ENCODE measurements at places on chromosomes 16 and 17.

DNA sequence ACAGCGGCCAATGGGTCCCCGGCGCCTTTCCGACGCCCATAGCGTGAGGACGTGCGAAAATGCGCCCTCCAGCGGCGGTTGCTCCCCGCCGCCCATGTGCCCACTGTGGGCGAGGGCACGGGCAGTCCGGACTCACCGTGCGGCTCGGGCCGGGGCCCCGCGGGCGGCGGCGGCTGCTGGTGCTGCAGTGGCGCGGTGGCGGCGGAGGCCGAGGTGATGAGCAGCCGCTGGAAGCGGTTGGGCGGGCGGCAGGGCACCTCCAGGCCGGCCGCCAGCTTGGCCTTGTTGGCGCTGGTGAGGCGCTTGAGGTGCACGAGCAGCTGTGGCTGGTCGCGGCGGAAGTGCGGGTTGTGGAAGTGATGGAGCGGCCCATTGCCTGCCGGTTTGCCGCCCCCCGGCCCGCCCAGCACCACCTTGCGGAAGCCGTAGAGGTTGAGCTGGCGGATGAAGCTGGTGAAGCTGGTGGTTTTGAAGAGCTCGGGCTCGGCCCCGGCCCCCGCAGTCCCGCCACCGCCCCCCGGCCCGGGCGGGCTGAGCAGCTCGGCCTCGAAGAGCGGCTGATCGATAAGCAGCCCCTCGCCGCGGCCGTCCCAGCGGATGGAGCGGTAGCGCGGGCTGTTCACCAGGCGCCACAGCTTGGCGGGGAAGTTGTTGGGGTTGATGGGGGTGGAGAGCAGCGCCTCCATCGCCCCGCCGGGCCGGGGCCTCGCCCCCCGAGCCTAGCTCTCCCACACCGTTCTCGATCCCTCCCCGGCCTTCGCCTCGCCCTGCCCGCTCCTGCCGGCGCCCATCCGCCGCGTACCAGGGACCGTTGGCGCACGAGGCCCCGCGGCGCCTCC is at the start of gene HSF5:
Gene HSF5, minus strand, starts transcription at position 820 of the 839 bp plus-strand sequence. Its CDS starts 134 bp downstream, at position 686.
- DNase-seq = no peak

DNA sequence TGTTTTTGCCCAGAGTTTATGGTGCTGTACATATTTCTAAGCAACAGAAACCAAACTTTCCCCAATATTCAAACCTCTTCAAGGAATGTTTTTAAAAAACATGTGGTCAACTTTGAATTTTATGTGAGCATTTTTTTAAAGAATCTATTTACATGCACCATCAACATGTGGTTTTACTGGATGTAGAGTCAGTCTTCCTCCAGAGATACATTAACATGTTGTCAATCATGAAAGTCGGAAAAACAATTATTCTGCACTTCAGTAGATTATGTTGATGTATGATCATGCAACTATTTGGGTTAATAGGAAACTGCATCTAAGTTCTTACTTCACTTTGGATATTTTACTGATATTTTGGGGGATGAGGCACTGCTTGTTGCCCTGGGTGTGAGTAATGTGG is 208.6 kb downstream of the FOXL1 start:
- DNase-seq = no peak

GRCh38 chr17:3256575-3256974 is 41.6 kb downstream of the OR3A1 start:
- no peak for DNase-seq

GRCh38 chr17:2092253-2092652 is 37.4 kb downstream of the HIC1 start:
- no peak for DNase-seq

GRCh38 chr16:85211271-85211801 is 99.1 kb upstream of the CIBAR2 start:
- DNase-seq = no peak

Data from KG1 (cell line).